ENCODE measurements at places on chromosomes 3 and 15.

DNA sequence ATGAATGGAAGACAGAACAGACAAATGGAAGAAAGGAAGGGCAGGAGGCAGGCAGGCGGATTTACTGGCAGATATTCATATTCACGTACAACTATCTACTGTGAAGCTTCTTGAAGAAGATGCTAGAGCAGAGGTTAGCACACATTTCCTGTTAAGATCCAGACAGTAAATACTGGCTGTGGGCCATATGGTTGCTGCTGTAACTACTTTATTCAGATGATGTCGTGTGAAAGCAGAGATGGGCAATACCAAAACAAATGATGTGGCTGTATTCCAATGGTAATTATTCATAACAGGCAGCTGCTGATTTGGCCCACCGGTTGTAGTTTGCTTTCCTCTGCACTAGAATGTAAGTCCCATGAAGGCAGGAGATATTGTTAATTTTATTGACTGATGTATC, 115.7 kb upstream of the PRTG start:
- no peak for DNase-seq

GRCh38 chr15:101528917-101529299, 39.4 kb upstream of the PCSK6 start:
- no peak for DNase-seq

- DNase-seq: no peak
Measured at GRCh38 chr15:101111570-101112262, 140.1 kb downstream of the CHSY1 start.

DNA sequence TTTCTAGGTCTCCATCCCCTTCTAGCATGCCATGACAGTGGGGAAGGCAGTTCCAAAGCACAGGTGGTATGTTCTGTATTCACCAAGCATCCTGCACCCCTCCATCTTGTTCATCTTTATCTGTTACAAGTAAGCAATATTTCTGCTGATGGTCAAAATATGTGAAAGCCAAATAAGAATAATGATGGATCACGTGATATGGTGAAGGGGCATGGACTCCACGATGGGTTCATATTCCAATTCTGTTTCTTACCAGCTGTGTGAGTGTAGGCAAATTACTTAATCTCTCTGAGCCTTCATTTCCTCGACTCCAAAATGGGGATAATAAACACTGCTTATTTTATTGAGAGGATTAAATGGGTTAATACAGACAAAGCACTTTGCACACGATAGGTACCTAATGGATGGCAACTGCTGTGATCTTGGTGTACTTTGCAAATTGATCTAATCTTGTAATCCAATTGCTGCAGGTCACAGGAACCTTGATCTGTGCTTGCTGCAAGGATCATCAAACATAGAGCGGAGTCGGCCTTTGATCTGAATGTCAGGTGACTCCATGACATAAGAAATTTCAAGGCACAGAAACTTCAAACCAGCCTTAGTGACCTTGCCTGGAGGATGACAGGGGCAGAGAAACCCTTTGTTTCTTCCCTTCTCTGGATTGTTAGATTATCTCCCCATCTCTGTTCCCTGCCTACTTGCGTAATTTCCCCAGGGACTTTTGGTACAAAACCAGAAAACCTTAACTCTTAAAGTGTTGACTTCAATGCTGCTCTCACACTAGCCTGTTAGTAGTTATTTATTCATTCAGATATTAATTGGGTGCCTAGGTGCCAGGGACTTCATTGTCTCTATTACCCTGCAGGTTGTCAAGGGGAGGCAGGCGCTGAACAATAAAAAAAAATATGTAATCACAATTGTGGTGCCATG, 25.8 kb downstream of the SIAH2 start:
- no peak for DNase-seq

DNA sequence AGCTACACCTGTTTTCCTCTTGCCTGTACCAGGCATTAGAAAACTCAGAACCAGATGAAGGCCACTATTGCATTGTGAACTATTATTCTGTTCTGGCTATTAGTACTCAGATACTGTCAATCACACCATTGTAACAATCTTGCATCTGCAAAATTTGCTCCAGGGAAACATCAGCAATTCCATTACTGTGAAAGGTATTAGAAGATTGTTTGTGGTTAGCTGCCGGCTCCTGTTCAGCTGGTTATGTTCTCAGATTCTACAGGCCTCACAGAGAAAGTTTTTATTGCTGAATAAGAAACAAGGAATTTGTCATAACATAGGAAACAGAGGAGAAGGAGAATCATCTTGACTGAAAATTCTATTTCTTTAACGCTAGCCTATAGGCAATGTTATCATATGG, 179.9 kb downstream of the PLOD2 start:
- DNase-seq: no peak
